ENCODE measurements at places on chromosomes 4 and X. TPM values are rescaled to one million over a fixed set of nuclear protein-coding genes. Genes with fewer than 3 reads are reported as not detected.

DNA sequence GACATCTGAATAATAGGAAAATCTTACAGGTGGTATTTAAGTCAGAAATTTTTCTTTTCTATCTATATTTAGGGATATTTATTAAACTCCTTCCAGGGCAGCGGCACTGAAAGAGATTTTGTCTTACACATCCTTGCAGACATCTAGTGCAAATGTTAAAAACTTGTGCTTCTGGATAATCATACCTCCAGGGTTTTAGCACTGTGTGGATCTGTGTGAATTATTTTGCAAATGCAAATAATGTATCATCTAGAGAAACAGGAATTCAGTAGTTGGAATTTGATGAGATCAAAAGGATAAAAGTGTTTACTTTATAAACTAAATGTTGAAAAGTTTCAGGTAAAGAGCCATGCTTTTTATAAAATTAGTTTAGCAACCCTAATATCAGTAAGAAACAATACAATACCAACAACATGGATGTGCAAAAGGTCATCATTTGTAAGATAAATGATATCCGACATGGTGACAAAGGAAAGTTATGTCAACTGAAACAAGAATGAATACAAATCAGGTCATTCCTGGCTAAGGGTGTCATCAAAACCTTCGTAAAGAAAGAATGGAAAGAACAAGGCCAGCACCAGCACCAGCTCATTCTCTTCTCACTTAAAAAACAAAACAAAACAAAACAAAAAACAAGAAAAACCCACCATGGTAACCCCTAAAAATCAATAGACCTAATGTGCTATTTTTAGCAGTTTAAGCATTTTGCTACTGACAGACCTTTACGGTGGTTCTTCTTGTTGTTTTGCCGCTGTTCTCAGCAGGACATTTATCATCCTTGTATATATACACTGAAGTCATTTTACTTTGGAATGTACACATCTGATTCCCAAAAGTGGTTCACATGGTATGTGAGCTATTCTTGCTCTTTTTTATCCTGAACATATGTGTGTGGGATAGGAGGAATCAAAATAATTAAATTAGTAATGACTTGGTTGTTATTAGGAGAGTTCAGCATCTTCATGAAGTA is 219.7 kb upstream of the NDST3 start:
- no peak overlapping the region for H3K27ac ChIP-seq
- H3K27me3 ChIP-seq = no peaks in the 10 kb centered on the region
- H3K4me3 ChIP-seq = no peak overlapping the region

The RAB39B gene
- total RNA-seq = 0.41 TPM

The FAM114A1 gene
- total RNA-seq = 116 TPM

GRCh38 chr4:36128689-36129088 is 115.6 kb downstream of the ARAP2 start:
- no peak for DNase-seq
- no peaks in the 10 kb centered on the region for H3K36me3 ChIP-seq
- no peaks in the 10 kb centered on the region for H3K27me3 ChIP-seq
- H3K27ac ChIP-seq = no peak overlapping the region
